ENCODE measurements at places on chromosomes 7 and 10.
A peak's percentile ranks its signal among the peaks of the same experiment; 100 is the strongest.

- DNase-seq: no peak
Observed at GRCh38 chr10:117239051-117239450, 1.9 kb upstream of the SLC18A2 start.

DNA sequence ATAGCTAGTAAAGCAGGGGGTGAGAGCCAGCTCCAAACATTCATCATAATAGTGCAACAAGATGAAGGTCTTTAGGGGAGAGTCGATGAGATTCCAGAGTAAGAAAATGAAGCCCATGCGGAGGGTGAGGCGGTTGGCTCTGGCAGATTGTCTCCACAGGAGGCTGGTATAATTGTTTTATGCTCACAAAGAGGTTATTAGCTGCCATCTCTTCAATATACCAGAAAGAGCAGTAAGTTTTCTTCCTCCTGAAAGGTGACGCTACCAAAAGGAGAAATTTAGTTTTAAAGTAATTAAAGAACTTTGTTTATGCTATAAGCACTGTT lies 59.2 kb upstream of the KCNIP2 start:
- peak; percentile 77 for DNase-seq

- DNase-seq: no peak
Observed at GRCh38 chr7:98617960-98618418, 904 bp downstream of the NPTX2 start.

DNA sequence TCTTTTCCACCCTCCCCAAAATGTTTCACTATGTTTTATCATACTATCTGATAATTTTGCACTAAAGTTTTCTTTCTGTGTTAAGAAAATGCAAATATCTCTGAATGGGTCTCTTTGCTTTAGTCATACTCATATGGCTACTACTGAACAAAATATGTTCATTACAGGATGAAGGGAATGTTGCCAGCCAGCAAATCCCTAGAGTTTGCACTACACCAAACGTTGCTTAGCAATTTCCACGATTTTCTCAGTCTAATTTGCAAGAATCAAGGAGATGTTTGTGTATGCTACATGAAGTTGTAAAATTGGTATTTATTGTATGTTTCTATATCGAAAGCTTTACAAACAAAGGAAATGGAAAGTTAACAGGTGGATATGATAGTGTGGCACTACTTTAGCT lies 10.6 kb upstream of the MAGI2 start:
- no peak for DNase-seq

- DNase-seq: no peak
Observed at GRCh38 chr10:70874061-70874460, 14.3 kb downstream of the PCBD1 start.

- DNase-seq: peak; percentile 67
Observed at GRCh38 chr10:26860102-26860442, 686 bp downstream of the ABI1 start.

DNA sequence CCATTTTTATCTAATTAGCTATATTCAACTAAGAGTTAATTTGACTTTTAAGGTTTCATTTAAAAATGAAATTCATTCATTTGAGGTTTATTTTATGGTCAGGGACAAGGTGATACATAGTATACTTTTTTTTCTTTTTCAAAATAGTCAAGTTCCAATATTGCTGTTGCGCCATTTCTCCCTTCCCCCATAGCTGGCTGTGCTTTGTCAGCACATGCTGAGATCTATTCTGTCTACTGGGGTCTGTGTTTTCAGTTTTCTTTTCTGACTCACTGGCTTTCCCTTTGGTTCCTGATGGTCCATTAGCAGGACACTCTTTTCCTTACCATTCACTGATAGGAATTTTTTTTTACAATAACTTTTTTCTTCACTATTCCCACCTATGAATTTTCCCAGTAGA lies 336.4 kb upstream of the TMEM229A start:
- no peak for DNase-seq

- no peak for DNase-seq
Observed at GRCh38 chr10:84607044-84607443, 278.7 kb downstream of the CCSER2 start.

DNA sequence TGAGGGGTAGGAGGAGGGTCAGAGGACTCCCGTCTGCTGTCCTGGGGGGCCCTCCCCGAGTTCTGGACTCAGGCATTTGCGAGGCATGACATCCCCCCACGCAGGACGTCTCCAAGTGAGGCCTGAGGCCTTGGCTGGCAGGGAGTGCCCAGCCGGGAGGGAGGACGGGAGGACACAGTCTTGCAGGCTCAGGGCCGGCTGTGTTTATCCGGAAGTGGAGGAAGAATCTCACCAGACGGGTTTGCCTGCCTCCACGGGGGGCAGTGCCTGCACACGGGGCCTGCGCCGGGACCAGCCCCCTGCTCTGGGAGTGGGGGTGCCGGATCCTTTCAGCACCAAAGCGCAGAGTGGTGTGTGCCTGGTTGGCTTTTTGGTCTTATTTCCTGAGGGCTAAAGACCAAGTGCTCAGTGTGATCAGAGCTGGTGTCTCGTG lies 10.9 kb downstream of the PWWP2B start:
- DNase-seq: no peak

GRCh38 chr7:114988755-114989375 lies 67.0 kb downstream of the MDFIC start:
- no peak for DNase-seq

DNA sequence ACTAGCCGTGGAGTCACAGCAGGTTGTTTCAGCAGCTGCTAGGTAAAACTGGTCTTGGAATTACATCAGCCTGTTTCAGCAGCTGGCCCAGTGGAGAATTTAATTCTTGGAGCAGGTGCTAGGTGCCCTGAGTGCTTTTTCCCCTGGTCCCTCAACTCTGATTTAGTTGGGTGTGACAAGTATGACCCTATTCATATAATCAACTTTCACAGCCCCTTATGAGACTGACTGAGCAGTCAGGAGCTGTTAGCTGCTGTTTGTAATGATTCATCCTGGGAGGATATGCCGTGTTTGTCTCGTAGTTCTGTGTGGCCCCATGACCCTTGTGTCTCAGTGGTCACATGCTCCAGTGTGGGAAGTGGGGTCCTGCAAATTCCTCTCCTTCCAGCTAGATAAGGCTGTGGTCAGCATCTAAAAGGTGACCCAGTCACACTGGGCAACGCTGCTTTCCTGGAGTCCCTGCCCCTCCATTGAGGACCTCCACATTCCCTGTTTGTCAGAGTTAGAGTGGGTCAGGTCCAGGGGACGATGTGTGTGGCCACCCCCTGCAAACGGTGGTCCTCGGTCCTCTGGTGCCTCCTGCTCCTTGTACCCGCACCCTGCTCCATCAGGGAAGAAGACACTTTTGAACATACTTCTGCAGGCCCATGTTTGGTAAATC lies 28.3 kb downstream of the TBATA start:
- peak; percentile 41 for DNase-seq

GRCh38 chr7:25059576-25059975 lies 65.5 kb downstream of the CYCS start:
- DNase-seq: no peak

- no peak for DNase-seq
Observed at GRCh38 chr7:105800849-105801534, 75.4 kb downstream of the ATXN7L1 start.

GRCh38 chr7:28483908-28484605 lies 71.7 kb downstream of the CREB5 start:
- no peak for DNase-seq
